Activated CD4-positive, alpha-beta memory T cell treated with anti-CD3 and anti-CD28 coated beads for 36 hours (primary cell): ENCODE measurements at places on chromosomes 2 and 18. TPM values are rescaled to one million over a fixed set of nuclear protein-coding genes. Genes with fewer than 3 reads are reported as not detected.
A peak's percentile ranks its signal among the peaks of the same experiment; 100 is the strongest.

The NEMP2 gene
- 28.8 TPM for total RNA-seq

The KCNG2 gene
- total RNA-seq, result not detected

The FAM237A gene
- total RNA-seq, result not detected

The LRATD1 gene
- not detected for total RNA-seq

The TLX2 gene
- 0.52 TPM for total RNA-seq

The VIL1 gene
- total RNA-seq, result not detected

The CCDC150 gene
- 13.9 TPM for total RNA-seq

The MPPE1 gene
- total RNA-seq, result 35.4 TPM

The ANO7 gene
- 2.1 TPM for total RNA-seq

The SPATA3 gene
- 0.24 TPM for total RNA-seq

The NEB gene
- 0.05 TPM for total RNA-seq

DNA sequence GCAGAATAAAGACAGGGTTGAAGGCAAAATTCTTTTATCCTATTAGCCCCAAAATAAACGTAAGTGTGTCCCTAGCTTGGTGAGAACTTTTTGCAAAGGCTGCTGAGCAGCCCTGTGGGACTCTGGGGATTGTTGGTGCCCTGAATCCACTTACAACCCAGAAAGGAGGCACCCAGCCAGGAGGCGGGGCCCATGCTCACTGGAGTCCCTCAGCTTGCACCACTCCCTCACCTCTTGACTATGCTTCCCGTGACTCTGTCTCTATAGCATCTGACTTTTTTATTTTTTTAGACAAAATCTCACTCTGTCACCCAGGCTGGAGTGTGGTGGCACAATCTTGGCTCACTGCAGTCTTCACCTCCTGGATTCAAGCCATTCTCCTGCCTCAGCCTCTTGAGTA lies 15.8 kb upstream of the COL6A3 start:
- DNase-seq, result peak; percentile 61

- DNase-seq, result no peak
Measured at GRCh38 chr2:162833345-162833744, 5.2 kb downstream of the KCNH7 start.

DNA sequence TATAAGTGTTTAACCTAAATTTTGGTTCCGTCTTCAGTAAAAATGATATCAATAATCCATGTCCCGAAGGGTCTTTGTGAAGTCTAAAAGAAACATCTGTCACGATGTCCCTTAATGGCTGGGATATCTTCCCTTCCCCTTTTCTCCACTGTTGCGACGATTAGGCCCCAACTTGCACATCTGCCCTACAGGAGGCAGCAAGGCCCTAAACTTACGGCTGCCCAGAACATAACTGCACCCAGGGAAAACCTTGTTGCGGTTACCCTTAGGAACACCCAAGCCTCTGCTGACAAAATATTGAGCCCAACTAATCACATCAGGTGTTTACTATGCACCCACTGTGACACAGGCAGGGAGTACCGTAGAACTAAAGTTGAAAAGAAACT lies 1.3 kb upstream of the SMAD2 start:
- peak; percentile 46 for DNase-seq

GRCh38 chr2:83186105-83186760 lies 1272.8 kb downstream of the SUCLG1 start:
- DNase-seq, result no peak

DNA sequence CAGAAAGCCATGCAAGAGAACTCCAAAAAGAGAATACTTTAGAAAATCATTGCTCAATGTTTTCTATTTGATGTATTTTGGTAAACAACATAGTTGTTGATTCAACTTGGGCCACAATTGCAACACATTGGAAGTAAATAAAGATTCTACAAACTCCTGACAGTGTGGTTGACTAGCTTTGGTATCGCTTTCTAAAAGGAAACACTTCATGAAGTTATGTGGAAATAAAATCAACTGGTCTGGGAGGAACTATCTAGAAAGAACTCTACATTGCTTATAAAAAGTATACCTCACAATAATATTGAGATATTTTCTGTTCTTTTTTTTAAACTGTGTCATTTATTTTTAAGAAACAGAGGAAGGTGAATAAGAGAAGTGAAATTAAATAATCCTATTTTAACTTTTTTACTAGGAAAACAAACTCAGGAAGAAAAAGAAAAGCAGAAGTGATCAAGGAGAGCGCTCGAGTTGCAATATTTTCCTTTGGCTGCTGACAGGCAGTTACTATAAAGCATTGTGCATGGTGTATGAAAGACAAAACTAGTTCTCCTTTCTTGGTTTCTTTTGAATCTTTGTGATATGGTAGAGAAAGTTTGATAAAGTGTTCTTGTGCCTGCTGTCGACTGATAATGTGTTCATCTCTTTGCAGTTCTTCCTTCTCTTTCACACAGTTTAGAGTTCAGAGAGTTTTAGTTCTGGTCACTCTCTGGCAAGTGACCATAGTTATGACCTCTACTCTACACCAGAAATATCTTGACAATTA lies 3.0 kb downstream of the DHRS9 start:
- no peak for DNase-seq

GRCh38 chr18:47389210-47389609 lies 137.8 kb upstream of the SKOR2 start:
- DNase-seq, result no peak

GRCh38 chr2:2921011-2921720 lies 456.5 kb downstream of the EIPR1 start:
- no peak for DNase-seq

DNA sequence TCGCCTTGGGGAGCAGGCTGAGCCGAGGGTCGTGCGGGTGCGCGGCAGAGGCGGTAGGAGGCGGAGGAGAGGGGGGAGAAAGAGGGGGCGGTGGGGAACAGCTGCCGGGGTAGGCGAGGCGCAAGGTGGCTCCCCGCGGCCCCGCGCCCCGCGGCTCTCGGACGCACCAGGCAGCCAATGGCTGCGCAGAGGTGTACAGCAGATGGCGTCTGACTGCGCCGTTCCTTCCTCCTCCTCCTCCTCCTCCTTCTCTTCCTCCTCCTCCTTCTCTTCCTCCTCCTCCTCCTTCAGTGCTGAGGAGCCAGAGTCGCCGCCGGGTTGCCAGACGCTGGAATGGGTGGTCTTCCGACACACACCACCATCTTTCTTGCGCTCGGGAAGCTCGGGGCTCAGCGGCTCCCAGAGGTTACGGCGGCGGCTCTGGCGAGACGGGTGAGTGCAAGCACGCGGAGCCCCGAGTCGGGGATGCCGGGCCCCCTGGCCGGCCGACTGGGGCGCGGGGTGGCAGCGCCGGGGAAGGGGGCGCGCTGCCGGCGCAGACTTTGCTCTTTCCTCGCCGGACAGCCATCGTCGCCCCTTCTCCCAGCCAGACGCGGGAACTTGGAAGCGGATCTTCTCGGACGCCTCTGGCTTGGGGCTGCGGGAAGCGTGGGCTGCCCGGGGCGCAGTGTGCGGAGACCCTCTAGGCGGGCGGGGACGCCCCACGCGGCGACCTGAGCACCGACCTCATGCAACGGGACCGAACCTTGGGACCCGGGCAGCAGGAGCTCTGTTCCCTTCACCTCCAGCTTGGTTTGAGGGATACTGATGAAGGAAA lies at the start of gene THSD7B:
Gene THSD7B (plus strand): TSS at position 290 of the 817 bp plus-strand sequence. CDS start 116,634 bp downstream, outside the sequence.
- no peak for DNase-seq

DNA sequence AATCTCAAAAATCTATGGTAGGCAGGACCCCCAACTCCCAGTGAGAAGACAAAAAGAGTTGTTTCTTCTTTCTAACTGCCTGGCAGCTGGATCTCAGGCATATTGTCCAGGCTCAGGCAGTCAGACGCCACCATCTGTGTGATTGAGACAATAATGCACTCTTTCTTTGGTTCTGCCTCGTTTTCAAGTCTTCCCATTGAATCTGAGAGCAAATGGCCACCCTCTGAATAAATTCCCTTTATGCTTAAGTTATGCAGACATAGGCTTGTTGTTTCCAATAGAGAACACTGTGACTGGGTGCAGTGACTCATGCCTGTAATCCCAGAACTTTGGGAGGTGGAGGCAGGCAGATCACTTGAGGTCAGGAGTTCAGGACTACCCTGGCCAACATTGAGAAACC lies 15.3 kb upstream of the CD207 start:
- no peak for DNase-seq

- DNase-seq, result peak; percentile 40
Measured at GRCh38 chr18:832085-832681, 20.1 kb upstream of the YES1 start.

DNA sequence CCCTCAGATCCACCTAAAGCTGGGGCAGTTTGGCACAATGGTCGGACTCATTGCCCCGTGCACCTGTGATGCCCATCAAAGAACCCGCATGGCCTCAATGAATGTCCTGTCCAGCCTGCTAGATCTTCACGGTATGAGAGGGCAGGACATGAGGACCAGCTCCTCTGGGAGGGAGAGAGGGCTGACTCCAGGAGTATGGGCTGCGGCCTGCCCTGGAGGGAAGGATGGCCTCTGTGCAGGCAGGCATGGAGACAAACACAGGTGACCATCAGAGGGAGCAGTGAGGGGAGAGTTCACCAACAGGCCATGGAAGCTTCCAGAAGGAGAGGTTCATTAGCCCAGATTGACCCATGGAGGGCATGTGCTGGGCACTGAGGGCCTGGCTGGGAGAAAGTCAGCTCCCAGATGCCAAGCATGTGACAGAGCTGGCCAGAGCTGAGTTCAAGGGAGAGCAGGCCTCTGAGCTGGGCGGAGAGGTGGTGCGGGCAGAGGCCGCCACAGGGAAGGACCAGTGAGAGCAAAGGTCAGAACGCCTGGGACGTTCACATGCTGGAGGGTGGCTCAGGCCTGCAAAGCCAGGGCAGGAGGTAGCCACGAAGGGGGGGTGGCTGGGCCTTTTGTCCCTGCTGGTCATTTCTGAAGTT lies 36.2 kb downstream of the HJURP start:
- peak; percentile 5 for DNase-seq

- no peak for DNase-seq
Measured at GRCh38 chr2:231395188-231396057, at the start of gene B3GNT7. B3GNT7 (plus strand) TSS chr2:231395710; CDS start chr2:231395804, 94 bp downstream.

GRCh38 chr2:53021828-53022227 lies 745.8 kb upstream of the CHAC2 start:
- DNase-seq, result no peak

DNA sequence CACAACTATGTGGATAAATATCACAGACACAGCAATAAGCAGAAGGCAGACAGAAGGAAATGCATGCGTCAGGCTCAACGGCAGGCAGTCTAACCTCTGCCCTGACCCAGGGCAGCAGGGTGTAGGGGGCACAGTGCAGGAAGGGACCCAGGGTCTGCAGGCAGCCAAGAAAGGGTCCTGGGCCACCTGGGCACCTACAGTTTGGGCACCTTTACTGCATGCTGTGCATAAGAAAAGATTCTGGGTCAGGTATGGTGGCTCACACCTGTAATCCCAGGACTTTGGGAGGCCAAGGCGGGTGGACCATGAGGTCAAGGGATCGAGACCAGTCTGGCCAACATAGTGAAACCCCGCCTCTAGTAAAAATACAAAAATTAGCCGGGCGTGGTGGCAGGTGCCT lies 17.7 kb downstream of the PASK start:
- no peak for DNase-seq

DNA sequence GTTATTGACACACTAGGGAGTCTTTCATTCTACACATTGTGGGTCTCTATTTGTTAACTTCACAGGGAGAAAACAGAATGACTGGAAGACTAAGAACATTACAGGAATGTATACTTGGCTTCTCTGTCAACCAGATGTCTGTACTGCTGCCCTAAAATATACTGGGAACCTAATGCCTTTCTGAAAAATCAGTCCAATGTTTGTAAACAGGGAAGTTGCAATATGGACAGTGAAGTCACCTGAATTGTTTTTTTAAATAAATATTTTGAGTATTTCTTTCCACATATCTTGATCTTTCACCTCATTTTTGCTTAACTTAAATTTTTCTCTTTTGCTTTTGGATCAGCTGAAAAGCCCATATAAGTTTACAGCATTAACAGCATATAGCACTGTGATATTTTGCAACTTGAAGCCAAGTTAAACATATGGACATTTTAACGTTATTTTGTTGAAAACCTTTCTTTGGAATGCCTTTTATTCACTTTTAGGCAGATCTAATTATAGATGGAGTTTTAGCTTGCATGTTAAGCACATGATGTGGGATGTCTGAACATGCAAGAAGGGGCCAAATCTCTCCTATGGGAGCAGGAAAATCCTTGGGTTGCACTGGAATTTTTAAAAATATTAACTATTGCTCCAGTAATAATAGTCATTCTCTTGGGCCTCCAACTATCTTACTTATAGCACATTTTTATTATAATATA lies 137.7 kb upstream of the TWIST2 start:
- DNase-seq, result no peak

DNA sequence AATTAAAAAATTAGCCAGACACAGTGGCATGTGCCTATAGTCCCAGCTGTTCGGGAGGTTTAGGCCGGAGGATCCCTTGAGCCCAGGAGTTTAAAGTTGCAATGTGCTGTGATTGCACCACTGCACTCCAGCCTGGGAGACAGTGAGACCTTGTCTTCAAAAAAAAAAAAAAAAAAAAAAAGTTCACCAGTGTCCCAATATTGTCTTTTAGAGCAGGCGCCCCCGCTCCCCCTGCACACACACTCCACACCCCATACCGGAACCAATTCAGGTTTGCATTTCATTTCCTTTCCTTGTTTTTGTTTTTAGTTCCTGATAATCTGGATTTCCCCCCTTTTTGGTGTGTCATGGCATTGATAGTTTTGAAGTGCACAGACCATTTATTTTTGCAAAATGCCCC lies 10.4 kb downstream of the TMEM87B start:
- no peak for DNase-seq

DNA sequence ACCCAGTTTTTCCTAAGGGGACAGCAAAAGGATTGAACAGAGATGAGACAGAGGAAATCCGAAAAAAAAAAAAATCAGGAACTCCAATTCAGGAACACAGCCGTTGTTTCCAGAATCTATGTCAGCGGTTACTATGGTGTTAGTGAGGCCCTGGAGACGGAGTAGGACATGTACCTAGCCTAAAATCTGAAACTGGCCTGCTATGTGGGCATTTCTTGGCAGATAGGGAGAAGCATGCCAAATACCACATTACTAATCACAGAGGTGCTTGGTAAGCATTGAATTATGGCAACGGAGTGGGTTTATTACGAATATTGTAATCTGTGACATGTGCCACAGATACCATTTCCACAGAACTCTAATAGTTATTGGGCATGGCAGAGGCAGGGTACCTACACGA lies 530.6 kb downstream of the CCDC85A start:
- DNase-seq, result no peak

DNA sequence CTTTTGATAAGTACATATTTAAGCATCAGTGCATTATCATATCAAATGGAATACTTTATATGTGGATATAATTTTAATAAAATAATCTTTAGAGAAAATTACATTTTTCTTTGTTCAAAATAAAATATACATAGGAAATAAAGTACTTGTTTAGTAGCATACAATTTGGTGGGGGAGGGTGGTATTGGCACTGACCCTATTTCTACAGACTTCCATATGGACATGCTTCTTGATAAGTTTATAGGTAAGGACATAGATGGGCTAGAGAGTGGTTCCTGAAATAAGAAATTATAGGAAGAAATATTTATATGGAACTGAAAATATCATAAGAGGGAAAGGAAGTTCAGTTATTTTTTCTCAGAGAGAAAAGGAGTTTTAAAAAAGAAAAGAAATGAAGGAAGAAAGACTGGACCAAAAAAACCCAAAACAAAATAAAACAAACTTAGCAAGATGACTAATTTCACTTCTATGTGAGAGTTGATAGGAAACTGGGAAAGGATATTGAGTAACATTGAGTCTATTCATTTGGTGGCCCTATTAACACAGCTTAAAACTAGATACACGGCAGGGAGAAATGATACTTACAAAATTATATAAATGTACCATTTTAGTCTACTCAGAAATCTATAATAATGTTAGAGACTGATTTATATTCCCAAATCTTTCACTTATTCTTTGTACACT lies 505.9 kb downstream of the ERBB4 start:
- no peak for DNase-seq
